Hematopoietic multipotent progenitor cell treated with erythropoietin and hydrocortisone succinate and interleukin-3 and kit ligand, for 15 days (in vitro differentiated cells): ENCODE measurements at places on chromosomes 13 and 19.

DNA sequence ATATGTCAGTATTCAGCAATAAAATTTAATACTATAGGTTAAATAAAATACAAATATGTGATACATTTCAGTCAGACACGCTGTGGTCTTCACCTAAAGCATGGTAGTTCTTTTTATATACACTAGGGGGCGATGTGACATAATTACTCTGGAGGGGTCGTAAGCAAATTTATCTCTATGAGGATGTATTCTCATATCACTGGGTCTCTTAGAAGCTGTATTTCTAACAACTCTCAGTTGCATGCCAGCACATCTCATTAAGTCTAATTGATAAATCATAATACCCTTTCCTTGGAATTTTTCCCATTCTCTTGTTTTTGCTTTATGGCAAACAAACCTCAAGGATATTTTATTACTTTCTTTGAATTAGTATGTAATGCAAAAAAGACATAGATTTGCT lies 3.9 kb upstream of the PCDH17 start:
- DNase-seq = peak; percentile 24

GRCh38 chr19:1266916-1267476 lies 2.1 kb upstream of the CIRBP start:
- peak; percentile 76 for DNase-seq

GRCh38 chr13:112174476-112175110 lies 107.6 kb downstream of the SOX1 start:
- no peak for DNase-seq

- DNase-seq = peak; percentile 6
Observed at GRCh38 chr19:3137119-3137518, 1.3 kb downstream of the GNA15 start.

DNA sequence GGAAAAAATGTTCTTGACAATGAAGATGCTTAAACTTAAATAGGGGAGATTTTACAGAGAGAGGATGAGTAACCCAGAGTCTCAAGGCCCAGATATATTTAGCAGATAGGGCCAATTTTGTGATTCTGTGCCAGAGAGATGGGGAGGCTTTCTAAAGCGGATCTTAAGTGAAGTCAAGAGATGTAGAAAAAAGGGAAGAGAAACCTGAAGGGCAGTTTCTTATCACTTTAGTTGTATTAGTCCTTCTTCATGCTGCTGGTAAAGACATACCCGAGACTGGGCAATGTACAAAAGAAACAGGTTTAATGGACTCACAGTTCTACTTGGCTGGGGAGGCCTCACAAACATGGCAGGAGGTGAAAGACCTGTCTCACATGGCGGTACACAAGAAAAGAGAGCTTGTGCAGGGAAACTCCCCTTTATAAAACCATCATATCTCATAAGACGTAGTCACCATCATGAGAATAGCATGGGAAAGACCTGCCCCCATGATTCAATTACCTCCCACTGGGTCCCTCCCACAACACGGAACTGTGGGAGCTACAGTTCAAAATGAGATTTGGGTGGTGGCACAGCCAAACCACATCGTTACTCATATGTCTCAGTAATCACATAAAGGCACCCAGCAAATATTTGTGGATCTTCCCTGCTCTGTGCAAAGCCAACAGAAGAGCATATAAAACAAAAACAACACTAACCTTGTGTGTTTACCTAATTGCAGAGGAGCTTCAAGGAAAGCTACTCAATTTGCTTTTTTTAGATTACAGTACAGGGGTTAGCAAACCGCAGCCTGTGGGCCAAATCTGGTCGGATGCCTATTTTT lies 102.6 kb upstream of the MYCBP2 start:
- no peak for DNase-seq

- DNase-seq = no peak
Observed at GRCh38 chr13:34124666-34125306, 306.8 kb downstream of the RFC3 start.

DNA sequence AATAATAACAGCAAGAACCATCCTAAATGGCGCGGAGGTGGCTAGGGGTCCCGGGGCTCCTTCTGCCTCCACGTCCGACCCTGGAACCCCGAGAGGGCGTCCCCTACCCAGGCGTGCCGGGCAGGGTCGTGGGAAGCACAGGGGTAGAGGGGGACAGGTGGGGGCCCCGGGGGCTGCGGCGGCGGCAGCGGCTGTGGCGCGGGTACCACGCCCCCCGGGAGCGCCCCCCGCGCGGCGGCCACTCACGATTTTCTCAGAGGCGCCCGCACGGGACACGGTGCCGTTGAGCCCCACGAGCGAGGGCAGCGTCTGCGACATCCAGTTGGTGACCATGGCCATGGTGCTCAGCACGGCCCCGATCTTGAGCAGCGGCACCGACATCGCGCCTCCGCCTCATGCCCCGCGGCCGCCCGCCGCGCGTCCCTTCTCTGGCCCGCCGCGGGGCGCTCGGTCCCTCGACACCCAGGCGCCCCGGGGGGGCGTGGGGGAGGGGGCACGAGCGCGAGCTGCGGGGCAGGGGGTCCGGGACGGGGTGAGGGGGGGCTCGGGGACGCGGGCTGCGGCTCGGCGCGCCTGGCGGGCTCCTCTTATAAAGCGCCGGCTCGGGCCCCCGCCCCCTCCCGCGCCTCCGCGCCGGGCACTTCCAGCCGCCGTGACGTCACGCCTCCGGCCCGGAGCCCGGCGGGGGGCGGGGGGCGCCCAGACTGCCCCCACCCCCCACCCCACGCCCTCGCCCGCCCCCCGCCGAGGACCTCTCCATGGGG lies 22.9 kb downstream of the OLFM2 start:
- DNase-seq = no peak

DNA sequence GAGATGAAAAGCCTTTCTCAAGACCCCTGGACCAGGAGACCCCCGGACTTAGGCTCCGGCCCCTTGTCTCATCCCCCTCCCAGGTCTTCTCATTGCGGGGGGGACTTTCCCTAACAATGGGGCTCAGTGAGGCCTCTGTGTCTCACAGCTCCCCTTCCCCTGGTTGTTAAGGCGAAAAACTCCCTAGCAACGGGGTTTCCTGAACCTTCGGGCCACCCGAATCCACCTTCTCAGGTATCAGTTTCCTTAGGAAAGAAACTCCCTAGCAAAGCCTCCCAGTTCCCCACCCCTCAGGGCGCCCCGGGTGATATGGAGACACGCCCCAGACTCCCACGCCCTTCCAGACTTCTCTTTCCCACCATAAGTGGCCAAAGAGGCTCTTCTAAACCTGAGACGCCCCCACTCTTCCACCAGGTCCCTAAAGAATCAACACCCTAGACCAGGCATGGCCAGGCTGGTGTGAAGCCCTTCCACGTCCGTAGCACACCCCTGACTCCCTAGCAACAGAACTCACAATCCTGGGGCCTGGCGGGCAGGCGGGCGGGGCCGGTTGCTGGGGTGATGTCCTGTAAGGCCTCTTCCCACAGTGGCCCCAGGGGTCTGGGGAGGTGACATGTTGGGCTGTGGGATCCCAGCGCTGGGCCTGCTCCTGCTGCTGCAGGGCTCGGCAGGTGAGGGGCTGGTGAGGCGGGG lies at the start of gene TMEM190:
TSS of gene TMEM190 (plus strand) at position 586 of the 693 bp plus-strand sequence. CDS start at position 614, 28 bp downstream.
- DNase-seq = no peak

- DNase-seq = no peak
Observed at GRCh38 chr13:20400774-20401173, 124.9 kb downstream of the CRYL1 start.

DNA sequence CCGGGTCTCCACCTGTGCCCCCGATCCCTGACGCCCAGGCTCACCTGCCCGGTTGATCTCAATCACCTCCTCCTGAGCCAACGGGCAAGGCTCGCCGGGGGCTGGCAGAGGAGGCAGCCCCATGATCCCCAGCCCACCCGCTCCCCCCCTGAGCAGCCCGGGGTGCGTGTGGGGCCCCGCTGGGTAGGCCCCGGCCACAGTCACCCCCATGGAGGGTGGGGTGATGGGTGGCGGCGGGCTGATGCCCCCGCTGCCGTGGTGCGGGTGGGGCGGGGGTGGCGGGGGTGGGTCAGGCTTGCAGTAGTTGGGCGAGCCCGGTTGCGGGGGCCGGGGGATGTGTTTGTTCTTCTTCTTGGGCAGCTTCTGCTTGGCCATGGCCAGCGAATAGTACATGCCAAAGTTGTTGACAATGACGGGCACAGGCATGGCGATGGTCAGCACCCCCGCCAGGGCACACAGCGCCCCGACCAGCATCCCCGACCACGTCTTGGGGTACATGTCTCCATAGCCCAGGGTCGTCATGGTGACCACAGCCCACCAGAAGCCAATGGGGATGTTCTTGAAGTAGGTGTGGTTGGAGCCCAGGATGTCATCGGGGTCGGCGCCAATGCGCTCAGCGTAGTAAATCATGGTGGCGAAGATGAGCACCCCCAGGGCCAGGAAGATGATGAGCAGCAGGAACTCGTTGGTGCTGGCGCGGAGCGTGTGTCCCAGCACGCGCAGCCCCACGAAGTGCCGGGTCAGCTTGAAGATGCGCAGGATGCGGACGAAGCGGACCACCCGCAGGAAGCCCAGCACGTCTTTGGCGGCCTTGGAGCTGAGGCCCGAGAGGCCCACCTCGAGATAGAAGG lies 6.0 kb downstream of the KCNC3 start:
- DNase-seq = no peak
